ENCODE measurements at places on chromosomes 13 and 19. TPM values are rescaled to one million over a fixed set of nuclear protein-coding genes. Genes with fewer than 3 reads are reported as not detected.
A peak's percentile ranks its signal among the peaks of the same experiment; 100 is the strongest.

Gene SLC7A9
- not detected for total RNA-seq

Gene CYP4F12
- total RNA-seq = 1.9 TPM

Gene IL4I1
- 107 TPM for total RNA-seq

DNA sequence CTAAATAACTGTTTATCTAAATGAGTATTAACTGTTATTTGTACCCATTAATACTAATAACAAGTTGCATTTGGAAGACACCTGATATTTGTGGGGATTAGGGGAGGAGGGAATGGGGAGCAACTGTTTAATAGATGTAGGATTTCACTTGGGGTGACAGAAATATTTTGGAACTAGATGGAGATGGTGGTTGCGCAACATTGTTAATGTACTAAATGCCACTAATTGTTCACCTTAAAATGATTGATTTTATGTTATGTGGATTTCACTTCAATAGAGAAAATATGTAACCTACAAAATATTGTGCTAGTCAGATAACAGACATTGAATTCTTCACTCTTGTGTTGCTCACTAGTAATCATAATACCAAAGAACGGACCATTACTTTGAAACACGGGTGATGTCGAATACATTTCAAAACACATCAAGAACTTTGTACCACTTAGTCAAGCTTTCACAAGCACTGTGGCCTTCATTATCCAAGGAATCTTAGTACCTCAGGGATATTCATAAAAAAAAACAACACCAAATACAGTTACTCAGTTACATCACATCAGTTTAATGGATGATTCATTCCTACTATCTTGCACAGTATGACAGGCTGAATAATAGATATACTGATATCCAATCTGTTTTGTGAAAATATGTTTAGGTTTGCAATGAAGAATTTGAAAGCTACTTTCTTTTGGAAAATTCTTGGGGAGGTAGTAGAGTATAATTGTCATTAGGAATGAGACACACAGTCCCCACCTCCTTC lies 721.8 kb downstream of the PCDH9 start:
- DNase-seq = no peak
- no peak overlapping the region for H3K4me3 ChIP-seq
- no peaks in the 10 kb centered on the region for H3K27me3 ChIP-seq

DNA sequence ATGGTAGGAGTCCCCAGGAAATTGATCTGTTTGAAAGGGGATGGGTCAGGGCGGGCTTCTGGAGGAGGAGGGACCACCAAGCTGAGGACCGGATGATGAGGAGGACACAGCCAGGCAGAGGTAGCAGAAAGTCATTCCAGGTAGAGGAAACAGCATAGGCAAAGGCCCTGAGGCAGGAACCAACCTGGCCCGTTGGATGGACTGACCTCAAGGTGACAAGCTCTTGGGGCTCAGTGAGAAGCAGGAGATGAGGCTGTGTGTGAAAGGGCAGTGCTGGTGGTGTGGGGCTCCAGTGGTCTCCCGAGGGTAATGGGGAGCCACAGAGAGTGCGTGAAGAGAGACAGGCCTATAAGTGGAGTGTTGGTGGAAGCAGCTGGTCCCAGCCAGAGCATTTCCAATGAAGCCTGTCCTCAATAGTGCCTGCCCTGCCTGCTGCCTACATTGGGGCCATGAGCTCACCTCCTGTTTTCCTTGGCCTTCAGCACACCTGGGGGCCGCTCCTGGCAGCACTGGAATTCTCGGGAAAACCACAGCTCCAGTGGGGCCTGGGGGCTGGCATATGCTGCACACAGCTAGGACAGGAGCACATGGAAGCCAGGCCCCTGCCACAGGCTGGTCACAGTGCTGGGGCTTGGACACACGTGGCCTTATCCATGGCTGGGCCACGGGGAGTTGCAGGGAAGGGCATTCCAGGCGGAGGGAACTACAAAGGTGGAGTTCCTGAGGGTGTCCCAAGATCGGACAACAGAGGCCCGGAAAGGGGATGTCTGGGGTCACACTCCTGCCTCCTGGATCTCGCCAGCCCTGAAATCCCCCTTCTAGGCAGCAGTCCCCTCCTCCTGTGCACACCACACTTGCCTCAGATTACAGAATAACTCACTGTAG lies 2.3 kb upstream of the COMP start:
- peaks cover 21% of the 10 kb centered on the region for H3K4me1 ChIP-seq
- H3K36me3 ChIP-seq = peaks cover 11% of the 10 kb centered on the region
- H3K27me3 ChIP-seq = peaks cover 68% of the 10 kb centered on the region
- DNase-seq = no peak
- peak overlapping the region; percentile 31 for H3K4me3 ChIP-seq

DNA sequence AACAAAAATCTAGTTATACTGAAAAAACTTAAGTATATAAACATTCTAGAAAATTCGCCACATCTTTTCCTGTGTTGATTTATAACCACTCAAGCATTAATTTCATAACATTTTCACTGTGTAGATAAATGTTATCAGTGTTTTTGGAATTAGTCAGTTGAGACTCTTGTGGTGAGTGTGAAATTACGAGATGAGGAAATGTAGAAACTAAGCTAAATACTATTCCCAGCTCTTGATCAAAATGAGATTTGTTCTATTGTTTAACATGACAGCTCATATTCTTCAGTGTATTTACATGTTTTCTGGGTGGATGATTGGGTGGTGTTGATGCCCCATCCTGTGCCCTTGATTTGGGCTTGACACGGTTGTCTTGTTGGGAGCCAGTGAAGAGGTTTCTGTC lies 406.8 kb downstream of the DACH1 start:
- no peaks in the 10 kb centered on the region for H3K27me3 ChIP-seq
- H3K27ac ChIP-seq = no peak overlapping the region

- no peak overlapping the region for H3K27ac ChIP-seq
- peaks cover 13% of the 10 kb centered on the region for H3K4me1 ChIP-seq
- no peak overlapping the region for H3K4me3 ChIP-seq
- no peak for DNase-seq
These were observed 66.2 kb upstream of the XPO4 start for GRCh38 chr13:20968745-20969144.

DNA sequence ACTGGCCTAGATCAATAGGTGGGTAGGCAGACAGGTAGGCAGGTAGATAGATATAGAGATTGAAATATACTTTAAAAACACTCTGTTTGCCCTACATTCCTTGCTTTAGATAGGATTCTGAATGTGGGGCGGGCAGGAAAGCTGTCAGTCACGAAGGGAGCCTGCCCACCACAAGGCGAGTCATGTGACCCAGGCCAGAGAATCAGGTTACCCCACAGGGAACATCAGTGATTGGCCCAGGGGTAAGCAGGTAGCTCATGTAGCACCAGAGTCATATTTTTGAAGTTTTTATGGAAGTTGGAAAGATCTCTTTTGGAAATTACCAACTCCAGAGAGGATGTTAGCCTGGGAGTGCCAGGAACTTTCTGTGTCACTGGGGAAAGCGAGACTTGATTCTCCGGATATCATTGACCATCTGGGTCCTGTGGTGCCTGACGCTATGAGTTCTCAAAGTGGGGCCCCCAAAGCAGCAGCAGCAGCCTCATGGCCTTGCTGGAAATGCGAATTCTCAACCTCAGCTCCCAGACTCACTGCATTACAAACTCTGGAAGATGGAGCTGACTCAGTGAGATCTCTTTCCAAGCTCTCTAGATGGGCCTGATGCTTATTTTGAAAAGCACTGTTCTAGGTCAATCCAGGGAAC lies 60.3 kb downstream of the IRS2 start:
- no peak overlapping the region for H3K4me3 ChIP-seq
- H3K4me1 ChIP-seq = peaks cover 9% of the 10 kb centered on the region
- DNase-seq = no peak
- no peak overlapping the region for H3K27ac ChIP-seq
- H3K36me3 ChIP-seq = peaks cover 6% of the 10 kb centered on the region
- H3K27me3 ChIP-seq = peaks cover 38% of the 10 kb centered on the region

GRCh38 chr19:23070353-23071146 lies 46.3 kb upstream of the ZNF730 start:
- H3K4me1 ChIP-seq = no peaks in the 10 kb centered on the region
- no peak overlapping the region for H3K27ac ChIP-seq
- H3K36me3 ChIP-seq = no peaks in the 10 kb centered on the region

DNA sequence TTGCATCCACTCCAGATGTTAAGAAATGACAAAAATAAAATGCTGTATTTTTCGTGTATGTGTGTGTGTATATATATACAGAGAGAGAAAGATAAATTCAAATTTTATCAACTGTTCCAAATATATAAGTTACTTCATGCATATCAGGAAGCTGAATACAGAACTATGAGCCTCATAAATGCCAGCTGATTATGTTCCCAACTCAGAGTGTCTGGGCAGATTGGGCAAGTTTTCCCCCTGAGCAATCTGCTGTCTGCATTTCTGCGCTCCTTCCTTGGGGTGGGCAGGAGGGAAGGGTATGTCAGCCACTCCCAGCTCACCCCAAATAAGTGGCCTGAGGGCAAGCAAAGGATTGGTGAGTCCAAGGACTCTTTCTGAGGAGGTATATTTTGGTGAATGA lies 154.1 kb downstream of the DCLK1 start:
- no peaks in the 10 kb centered on the region for H3K36me3 ChIP-seq
- H3K27ac ChIP-seq = no peak overlapping the region
- H3K4me3 ChIP-seq = no peak overlapping the region
- peaks cover 9% of the 10 kb centered on the region for H3K27me3 ChIP-seq

DNA sequence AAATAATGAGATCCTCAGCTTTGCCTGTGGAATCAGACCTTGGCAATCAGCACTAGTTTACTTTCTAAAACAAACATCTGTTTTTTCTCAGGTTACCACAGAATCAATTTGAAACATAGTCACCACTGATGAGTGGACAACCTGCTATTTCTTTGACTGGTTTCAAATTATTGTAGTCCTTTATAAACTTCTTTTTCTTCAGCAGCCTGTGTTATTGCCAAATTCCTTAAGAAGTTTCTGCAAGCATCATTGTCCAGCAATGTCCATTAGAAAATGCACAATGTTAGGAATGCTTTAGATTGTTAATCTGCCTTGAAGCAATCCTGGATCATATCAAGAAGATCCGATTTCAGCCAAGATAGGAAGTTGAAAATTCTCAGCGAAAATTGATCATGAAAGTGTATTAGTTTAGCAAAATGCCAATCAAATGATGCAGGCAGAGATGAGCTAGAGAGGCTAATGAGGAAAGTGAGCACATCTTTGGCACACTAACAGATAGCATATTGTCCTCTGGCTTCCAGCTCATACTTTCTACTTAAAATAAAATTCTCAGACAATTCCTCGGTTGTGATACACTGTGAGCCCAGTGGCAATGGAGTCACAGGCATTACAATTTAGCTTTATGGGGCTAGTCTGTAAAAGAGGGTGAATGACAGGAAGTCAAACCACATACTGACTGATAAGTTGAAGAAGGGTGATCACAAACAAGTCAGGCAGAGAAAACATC lies 270.6 kb downstream of the SLITRK6 start:
- no peak overlapping the region for H3K4me3 ChIP-seq
- H3K4me1 ChIP-seq = no peaks in the 10 kb centered on the region
- no peaks in the 10 kb centered on the region for H3K27me3 ChIP-seq
- no peaks in the 10 kb centered on the region for H3K36me3 ChIP-seq
- DNase-seq = no peak

GRCh38 chr19:49133621-49134454 lies 14.5 kb downstream of the PPFIA3 start:
- peaks cover 17% of the 10 kb centered on the region for H3K4me1 ChIP-seq
- H3K27ac ChIP-seq = no peak overlapping the region
- peaks cover 4% of the 10 kb centered on the region for H3K27me3 ChIP-seq
- H3K4me3 ChIP-seq = peak overlapping the region; percentile 85
- peak; percentile 46 for DNase-seq
- H3K36me3 ChIP-seq = peaks cover 3% of the 10 kb centered on the region

DNA sequence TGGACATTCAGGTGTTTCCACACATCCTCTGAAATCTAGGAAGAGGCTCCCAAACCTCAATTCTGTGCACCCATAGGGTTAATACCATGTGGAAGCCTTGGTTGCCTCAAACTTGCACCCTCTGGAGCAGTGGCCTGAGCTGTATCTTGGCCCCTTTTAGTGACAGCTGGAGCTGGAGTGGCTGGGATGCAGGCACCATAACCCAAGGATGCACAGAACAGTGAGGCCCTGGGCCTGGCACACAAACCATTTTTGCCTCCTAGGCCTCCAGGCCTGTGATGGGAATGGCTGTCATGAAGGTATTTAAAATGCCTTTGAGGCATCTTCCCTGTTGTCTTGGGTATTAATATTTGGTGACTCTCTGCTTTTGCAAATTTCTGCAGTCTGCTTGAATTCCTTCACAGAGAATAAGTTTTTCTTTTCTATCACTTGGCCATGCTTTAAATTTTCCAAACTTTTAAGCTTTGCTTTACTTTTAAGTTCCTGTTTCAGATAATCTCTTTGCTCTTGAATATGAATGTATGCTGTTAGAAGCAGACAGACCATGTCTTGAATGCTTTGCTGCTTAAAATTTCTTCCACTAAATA lies 1594.5 kb upstream of the PCDH20 start:
- no peak for DNase-seq
- H3K27ac ChIP-seq = no peak overlapping the region
- no peaks in the 10 kb centered on the region for H3K36me3 ChIP-seq

DNA sequence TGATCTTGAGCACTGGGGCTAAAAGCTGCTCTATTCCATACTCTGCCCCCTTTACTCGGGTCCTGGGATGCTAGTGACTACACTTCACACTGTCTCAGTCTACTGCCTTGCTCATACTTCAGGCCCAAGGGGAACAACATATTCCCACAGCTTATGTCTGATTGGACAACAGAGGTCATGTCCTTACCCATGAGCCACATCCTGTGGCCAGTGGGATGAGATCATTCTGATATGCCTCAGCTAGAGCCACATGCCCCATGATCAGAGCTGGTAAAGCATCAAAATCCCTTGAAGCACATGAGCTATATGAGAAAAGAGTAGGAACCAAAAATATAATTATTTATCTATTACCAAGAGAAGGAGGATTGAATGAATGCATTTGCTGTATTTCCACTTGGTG lies 290.1 kb upstream of the TSHZ3 start:
- H3K4me3 ChIP-seq = no peak overlapping the region
- H3K27ac ChIP-seq = no peak overlapping the region
- no peaks in the 10 kb centered on the region for H3K36me3 ChIP-seq

DNA sequence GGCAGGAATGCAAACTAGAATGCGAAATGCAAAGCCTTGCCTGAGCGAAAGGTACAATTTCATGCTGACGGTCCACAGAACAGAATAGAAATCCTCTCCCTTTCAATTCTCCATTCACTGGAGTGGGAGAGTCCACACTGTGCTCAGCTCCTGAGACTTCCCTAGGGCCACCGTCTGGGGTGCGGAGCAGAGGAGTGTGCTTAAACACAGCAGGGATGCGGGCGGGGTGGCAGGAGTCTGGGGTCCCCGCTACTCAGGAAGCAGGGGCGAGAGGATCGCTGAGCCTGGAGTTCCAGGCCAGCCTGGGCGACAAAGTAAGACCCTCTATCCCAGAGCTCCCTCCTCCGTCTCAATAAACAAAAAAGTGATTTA lies 552 bp upstream of the ZNF816 start:
- no peaks in the 10 kb centered on the region for H3K27me3 ChIP-seq
- no peak for DNase-seq
- H3K4me1 ChIP-seq = peaks cover 11% of the 10 kb centered on the region
- H3K27ac ChIP-seq = peak overlapping the region; percentile 92
- peak overlapping the region; percentile 89 for H3K4me3 ChIP-seq

- no peak for DNase-seq
- peaks cover 41% of the 10 kb centered on the region for H3K4me1 ChIP-seq
- no peaks in the 10 kb centered on the region for H3K27me3 ChIP-seq
- H3K4me3 ChIP-seq = peak overlapping the region; percentile 77
- peaks cover 2% of the 10 kb centered on the region for H3K36me3 ChIP-seq
- H3K27ac ChIP-seq = peak overlapping the region; percentile 92
These were observed 59.0 kb downstream of the KLF2 start for GRCh38 chr19:16383584-16384161.

- peak overlapping the region; percentile 83 for H3K27ac ChIP-seq
- DNase-seq = no peak
- no peaks in the 10 kb centered on the region for H3K27me3 ChIP-seq
These were observed 7.1 kb upstream of the TIMM50 start for GRCh38 chr19:39473443-39473960.

Measured in T-helper 17 cell (primary cell).